Activated T-helper 2 cell treated with anti-CD3 and anti-CD28 coated beads, Interferon-gamma antibody, Interleukin-2, Interleukin-4, amounts not matched to agents 10 μg/mL and 5 μg/mL and 100 μg/mL, durations not matched to agents 14 hours and 24 hours and 36 hours (primary cell): ENCODE measurements at places on chromosomes 11 and 22.
A peak's percentile ranks its signal among the peaks of the same experiment; 100 is the strongest.

GRCh38 chr11:106920899-106921509 is 97.3 kb downstream of the GUCY1A2 start:
- no peak for DNase-seq

DNA sequence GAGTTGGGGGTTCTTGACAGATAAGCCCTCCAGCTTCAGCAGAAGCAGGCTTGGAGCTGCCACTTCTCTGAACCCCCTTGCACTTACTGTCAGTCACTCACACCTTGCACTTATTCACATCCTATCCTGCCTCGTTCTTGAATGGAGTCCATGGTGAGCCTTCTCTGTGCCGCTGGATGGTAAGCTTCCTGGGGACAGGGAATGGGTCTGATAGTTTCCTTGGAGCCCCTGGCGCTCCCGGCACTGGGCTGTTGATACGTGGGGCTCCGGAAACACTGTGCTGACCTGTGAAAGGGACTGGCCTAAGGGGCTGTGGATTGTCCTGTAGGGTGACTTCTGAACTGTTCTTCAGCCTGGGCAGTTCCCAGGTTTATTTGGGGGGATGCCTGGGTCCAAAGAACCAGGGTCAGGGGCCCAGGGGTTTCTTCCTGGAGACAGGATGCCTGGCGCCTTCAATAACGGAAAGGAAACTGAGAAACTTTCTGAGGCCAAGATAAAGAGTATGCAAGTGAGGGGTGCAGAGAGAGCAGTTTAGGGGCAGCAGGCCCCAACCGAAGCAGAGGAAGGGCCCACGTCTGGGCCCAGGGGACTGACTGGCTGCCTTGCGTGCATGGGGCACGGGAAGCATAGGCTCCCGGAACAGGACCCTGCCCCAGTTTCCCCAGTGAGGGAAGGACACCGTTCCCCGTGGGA is 709 bp upstream of the ST3GAL4 start:
- no peak for DNase-seq

- no peak for DNase-seq
Measured at GRCh38 chr22:37569921-37570660, 9.8 kb downstream of the LGALS2 start.

DNA sequence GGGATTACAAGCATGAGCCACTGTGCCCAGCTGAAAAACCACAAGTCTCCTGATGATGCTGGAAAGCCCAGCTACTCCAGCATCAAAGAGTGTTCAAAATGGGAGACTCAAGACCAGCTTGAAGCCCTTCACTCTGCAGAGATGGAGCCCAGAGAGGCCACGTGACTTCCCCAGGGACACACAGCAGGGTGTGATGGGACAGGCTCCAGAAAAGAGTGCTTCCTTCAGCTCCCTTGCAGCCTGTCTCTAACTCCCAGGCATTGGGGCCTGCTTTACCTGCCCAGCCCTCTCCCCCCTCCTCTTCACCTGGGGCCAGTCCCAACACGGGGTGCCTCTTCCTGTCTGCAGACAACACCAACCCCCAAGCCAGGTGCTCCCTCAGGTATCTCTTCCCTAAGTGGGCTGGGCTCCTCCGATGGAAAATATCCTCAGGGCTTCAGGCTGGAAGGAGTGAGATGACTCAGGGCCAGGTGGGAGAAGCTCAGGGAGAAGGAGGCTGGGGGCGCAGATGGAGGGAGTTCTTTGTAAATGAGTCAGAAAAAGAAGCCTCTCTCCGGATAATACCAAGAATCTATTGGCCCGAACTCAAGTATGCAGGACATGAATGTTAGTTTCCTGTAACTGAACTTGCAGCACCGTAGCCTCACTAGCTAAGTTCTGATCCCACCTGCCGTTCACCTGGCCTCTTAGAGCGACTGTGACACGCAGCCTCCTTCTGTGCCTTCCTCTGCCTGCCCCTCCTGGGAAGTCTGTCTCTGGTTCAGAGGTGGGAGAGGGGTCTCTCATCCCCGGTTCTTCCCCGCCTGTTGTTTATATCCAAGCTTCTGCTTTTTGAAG is 326.6 kb downstream of the MN1 start:
- DNase-seq: no peak

DNA sequence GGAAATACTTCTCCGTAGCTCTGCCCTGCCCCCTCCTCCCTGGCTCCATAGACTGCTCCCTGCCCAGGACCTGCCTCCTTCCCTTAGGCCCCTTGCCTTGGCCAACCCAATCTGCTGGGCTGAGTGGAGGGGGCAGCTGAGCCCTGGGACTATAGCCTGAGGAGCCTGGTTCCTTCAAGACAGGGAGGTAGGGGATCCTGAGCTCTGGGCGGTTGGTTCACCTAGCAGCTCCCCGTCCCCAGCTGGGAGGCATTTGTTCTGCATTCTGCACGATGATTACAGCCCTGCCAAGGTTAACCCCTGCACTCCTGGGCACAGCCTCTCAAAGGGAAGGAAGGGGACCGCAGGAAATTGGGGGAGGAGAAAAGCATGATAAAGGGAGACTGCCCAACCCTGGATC is 3.6 kb upstream of the CDC42EP1 start:
- no peak for DNase-seq

GRCh38 chr11:68033708-68034045 is 3.2 kb downstream of the NDUFS8 start:
- DNase-seq: no peak

- no peak for DNase-seq
Measured at GRCh38 chr22:39098576-39098975, 1.5 kb downstream of the APOBEC3H start.

GRCh38 chr11:11620921-11621572 is 758 bp downstream of the GALNT18 start:
- DNase-seq: peak; percentile 12

GRCh38 chr11:41872426-41872825 is 413.0 kb upstream of the LRRC4C start:
- no peak for DNase-seq

DNA sequence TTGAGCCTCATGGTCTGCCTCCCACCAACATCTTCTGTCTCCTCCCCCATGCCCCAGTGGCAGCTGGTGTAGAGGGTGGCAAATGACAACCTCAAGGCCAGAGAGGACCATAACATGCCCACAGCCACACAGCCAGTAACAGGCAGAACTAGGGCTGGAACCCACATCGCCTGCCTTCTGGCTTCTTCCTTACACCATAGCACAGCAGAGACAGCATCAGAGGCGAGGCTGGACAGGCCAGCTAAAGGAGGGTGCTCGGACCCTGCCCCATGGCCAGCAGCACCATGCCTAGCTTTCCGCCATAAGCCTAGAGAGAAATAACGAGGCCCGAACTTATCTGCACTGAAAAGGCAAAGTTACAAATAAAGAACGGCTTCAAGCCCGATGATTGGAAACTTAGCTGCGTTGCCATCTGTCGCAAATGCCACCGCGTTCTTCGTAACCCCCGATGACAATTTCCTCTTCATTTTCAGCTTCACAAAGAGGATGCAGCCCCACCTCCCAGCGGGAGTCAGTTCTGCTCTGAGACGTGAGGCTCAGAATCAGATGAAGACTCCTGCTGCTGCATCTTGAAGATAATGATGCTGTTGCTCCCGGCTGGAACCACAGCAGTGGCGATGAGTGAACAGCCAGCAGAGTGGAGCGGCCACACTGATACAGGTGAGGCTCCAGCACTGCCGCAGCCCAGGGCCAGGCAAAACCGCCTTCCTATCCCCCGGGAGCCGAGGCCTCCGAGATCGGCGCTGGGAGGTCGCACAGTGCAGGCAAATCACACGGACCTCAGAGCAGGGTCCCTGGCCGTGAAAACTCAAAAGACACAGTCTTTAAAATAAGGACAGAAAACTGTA is 73.8 kb upstream of the RTL6 start:
- no peak for DNase-seq

- peak; percentile 33 for DNase-seq
Measured at GRCh38 chr11:86138958-86139357, 70.1 kb upstream of the PICALM start.

DNA sequence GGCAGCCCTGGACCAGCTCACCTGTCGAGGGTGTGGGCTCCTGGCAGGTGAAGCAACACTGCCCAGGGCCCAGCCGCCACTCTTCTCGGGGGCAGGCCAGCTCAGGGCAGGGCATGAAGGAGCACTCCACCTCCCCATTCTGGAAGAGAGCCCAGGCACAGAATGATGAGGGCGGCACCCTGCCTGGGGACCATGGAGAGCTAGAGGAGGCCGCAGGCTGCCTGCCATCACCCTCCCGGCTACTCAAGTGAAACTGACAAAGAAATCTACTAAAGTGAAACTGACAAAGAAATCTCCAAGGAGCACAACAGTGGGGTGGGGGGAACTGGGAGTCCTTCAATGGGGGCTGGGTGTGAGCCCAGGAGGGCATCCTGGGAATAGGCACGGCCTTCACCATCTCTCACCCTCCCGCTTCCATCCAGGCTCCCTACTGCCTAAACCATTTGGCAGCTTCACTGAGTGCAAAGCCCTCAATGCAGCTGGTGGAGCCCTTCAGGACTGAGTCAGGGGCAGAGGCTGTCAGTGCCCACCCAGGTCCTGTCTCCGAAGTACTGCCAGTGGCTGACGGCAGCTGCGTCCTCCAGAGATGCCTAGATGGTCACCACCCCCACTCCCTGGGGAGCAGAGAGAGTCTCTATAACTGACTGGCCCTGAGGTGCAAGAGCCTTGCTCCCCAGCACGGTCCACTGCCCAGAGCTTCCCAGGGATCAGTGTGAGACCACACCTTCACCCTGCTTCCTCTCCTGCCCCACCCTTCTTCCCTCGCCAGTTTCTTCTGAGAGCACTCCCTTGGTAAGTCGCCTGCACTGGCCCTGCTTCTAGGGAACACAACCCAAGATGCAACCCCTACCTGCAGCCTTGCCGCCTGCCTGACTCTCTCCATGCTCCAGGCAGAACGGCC is 21.7 kb downstream of the VWCE start:
- no peak for DNase-seq

DNA sequence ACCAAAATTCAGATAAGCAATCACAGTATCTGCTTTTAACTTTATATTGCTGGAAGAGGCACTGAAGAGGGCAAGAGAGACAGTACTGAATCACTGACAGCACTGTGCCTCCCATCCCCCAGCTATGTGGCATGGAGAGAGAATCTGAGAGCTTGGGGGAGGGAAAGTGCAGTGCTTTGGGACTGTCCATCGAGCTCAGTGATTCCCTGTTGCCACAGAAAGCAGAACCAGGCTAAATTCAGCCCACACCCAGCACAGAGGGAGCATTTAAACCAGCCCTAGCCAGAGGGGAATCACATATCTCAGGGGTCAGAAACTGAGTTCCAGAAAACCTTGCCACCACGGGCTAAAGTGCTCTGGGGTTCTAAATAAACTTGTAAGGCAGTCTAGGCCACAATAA is 44.3 kb downstream of the KCNQ1 start:
- DNase-seq: no peak
